ENCODE measurements at places on chromosomes 16 and 17.

GRCh38 chr16:88633684-88634140 lies 4.7 kb upstream of the IL17C start:
- no peak for DNase-seq

DNA sequence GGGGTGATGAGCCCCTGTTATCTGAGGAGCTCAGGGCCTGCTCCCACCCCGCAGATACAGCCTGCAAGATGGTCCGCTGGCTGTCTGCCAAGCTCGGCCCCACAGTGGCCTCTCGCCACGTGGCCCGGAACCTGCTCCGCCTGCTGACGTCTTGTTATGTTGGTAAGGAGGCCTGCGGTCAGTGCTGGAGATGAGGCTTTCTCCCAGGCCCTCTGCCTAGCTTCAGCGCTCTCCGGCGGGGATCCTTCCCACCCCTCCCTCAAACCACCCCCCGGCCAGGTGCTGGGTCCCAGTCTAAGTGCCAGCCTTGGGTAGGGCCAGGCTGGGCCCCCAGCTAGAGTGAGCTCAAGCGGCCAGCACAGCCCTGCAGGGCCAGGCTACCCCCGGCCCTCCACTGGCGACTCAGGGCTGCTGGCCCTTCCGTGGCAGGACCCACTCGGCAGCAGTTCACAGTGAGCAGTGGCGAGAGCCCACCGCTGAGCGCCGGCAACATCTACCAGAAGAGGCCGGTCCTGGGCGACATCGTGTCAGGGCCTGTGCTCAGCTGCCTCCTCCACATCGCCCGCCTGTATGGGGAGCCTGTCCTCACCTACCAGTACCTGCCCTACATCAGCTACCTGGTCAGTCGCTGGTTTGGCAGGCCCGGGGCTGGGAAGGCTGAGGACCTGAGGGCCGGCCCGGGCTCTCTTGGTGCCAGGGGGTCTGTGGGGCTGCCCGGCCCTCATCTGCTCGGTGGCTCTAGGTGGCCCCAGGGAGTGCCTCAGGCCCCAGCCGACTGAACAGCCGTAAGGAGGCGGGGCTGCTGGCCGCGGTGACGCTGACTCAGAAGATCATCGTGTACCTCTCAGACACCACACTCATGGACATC lies 6.1 kb downstream of the WDR81 start:
- DNase-seq: no peak

DNA sequence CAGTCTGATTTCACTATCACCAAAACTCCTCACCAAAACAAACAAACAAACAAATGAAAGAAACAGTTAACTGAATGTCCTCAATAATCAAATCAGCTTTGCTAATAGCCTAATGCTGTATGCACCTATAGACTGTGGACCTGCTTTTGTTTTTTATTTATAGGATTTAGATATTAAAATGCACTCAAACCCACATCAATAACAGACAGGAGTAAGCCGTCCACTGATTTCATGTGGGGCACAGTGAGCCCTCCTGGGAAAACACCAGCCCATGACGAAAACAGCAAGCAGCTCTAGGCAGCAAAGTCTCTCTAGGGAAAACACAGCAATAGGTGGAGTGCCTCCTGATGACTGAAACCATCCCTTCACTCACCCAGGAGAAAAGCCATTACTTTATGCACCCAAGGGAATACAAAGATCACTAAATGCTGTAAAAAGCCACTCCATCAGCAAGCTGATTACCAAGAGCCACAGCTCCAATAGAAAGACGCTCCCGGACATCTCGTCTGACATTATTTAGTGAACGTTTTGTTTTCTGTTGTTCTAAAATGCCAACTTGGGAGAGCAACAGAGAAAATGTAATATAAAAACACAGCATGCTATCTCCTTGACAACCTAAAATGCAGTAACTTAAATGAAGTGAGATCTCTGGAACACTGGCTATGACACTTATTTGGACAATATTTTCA lies 47.8 kb downstream of the ANKFY1 start:
- DNase-seq: no peak

GRCh38 chr16:66844342-66845079 lies at the start of gene CA7:
CA7 (plus strand) TSS chr16:66844414; CDS start chr16:66844488, 74 bp downstream.
- no peak for DNase-seq

DNA sequence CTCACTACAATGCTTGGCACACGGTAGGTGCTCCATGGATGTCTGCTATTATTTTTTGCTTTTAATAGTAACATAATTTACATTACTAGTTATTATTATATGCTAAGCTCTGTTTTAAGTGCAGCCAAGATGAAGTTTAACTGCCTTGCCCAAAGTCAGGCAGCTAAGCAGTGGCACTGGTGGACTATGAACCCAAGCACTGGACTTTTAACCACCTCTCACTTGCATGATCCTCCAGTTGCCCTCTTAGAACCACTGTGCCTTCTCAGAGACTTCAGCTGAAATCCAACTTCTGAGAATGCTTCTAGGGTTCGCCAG lies 1.5 kb upstream of the ZNF207 start:
- no peak for DNase-seq

DNA sequence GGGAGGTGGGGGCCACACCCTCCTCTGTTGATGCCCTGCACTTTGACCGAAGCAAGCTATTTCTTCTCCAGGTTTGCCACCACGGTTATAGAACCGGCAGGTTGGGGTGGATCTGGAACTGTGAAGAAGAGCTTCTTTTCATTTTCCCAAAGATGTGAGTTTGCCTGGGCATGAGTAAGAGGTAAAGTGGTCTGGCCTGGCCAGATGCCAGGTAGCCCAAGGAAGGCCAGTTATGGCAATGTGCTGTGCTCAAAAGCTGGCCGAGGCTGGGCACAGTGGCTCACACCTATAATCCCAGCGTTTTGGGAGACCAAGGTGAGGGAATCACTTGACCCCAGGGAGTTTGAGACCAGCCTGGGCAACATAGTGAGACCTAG lies 18.7 kb downstream of the ATP6V0D1 start:
- no peak for DNase-seq

DNA sequence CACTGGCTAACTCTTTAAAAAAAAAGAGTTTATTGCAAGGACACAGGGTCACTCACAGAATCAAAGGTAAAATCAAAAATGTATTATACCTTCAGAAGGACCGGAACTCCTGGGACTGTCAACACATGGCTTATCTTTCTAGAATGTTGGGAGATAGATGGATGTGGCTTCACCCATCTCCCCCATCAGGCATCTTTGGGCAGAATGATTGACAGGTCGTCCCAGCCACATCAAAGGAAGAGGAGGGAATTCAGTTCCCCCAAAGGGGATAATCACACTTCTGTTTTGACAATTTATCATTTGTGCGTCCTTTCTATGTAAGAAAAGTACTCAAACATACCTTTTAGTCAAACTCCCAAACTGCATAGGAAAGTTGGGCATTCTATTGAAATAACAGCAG lies 228.6 kb upstream of the CDH5 start:
- DNase-seq: no peak

GRCh38 chr17:78529871-78530670 lies 47.1 kb downstream of the DNAH17 start:
- DNase-seq: no peak

- DNase-seq: no peak
Observed at GRCh38 chr17:61458000-61458399, 5.8 kb downstream of the TBX4 start.

DNA sequence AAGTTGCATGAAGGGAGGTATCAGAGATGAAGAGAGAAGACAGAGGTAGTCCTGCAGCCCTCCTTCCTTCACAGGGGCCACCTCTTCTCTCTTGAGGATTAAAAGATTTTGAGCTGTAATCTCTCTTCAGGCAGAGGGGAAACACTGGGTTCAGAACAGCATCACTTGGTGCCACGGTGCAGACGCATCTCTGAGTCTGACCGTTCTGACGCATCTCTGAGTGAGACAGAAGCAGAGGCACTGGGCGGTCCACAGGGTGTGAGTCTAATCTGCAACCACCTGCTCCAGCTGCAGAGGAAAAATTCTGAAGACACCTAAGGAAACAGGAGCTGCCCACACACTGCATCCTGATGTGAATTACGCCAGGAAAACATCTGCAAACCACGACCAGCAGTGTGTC lies 5.3 kb upstream of the KRT37 start:
- DNase-seq: no peak

- no peak for DNase-seq
Observed at GRCh38 chr16:4859900-4860255, 12.6 kb downstream of the UBN1 start.

DNA sequence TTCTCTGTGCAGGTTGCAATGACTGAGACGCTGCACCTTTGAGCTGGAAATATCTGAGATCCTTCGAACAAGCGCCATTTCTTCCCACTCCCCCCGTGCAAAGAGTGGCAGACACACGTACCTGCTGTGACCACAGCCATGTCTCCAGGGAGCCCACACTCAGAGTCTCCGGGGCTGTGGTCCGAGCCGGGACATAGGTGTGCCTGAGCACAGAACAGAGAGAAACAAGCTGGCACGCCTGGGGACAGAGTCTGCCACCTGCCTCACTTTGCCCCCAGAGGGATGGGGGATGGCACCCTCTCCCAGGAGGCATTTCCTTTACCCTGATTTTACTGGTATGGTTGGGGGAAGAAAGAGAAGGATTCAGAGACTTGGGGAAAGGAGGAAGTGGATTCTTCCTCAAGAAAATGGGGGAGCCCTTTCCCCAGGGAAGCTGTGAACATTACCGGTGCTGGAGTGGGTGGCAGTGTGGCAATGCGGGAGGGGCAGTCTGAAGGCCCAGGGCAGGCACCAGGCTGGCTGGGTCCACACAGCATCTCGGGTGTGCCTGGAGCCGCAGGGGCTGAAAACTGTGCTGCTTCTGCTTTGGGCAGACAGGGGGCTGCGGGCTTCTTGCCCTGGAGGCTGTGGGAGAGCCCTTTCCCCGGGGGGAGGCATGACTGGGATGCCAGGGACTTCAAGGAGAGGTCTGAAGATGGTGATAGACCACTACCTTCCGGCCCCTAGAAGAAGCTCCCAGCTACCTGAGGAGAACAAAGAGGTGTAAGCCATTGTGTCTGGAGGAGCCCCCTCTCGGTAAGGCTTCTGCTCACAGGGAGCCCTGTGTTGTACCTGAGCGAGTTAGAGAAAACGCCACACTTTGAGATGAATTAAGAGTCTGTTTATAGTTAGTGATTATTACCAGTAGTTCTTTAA lies 6.6 kb upstream of the PIK3R6 start:
- no peak for DNase-seq

DNA sequence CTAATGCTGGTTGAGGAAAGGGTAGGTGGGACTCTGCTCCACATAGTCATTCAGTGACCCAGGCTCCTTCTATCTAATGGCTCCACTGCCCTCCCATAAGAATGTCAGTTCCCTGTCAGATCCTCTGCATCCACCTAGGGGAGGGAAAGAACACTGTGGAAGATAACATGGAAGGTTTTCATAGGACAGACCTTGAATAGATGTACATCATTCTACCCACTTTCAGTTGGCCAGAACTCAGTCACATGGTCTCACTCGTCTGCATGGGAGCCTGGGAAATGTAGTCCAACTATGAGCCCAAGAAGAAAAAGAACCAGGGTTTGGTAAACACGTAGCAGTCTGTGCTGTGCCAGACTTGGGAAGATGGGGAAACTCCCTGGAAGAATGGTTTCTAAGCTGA lies 27.1 kb upstream of the SCNN1B start:
- DNase-seq: no peak

DNA sequence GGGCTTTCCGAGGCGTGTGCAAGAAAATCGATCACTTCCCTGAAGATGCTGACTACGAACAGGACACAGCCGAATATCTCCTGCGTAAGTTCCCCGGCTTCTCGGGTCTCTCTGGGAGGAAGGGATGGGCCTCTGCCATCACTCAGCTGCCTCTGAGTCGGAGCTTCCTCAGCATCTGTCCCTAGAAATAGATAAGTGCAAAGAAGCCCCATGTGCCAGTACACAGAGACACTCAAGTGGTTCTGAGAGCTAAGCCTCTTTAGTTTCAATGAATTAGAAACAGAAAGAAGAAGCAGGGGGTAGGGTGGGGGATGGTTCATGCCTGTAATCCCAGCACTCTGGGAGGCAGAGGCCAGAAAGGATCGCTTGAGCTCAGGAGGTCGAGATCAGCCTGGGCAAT lies 90.6 kb downstream of the CACNG3 start:
- no peak for DNase-seq

- DNase-seq: no peak
Observed at GRCh38 chr17:351875-352420, 659 bp downstream of the RPH3AL start.

DNA sequence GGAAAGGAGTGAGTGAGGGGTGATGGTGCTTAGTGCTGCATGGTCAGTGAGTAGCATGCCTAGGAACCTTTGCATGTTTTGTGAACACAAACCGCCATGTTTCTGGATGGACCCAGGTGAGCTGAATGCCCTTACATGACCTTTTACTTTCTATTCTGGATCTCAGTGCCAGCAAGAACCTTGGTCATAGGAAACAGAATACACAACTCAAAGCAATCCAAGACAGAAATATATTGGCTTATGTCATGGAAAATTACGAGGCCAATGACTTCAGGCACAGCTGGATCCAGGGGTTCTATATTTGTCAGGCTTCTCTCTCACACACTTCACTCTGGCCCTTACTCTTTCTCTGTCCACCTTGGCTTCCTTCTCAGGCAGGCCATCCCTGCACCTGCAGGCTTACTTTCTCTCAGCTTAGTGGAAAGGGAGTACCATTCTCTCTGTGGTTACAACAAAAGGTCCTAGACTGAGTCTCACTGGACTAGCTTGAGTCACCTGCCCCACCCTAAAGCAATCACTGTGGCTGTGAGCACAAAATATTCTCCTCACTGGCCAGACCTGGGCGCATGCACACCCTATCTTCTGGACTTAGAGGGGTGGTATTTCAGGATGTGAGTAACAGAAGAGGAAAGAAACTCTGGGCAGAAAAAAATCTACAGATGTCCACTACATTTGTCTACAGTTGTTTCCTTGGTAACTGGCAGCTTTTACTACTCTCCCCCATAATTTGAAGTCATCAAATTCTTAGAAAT lies 20.4 kb upstream of the CPNE2 start:
- DNase-seq: no peak

DNA sequence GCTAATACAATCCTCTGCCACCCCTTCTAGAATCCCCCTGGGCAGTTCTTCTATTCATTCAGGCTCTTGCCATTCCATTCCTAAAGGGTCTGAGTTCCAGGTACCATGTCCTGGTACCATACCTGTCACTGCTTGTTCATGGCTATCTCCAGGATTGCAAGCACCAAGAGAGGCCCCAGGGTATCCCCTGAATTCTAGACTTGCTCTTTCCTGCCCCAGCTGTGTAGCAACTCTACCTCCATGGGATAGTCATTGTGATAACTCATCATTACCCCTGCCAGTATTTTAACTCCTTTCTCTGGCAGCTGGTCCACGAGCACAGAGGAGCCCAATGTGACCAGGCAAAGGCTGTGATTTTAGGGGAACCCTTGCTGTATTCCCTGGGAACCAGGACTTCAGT lies 143.7 kb upstream of the CDH5 start:
- DNase-seq: no peak

- no peak for DNase-seq
Observed at GRCh38 chr16:9780831-9781230, 401.4 kb downstream of the GRIN2A start.

- no peak for DNase-seq
Observed at GRCh38 chr17:21201874-21202273, 12.1 kb downstream of the TMEM11 start.

DNA sequence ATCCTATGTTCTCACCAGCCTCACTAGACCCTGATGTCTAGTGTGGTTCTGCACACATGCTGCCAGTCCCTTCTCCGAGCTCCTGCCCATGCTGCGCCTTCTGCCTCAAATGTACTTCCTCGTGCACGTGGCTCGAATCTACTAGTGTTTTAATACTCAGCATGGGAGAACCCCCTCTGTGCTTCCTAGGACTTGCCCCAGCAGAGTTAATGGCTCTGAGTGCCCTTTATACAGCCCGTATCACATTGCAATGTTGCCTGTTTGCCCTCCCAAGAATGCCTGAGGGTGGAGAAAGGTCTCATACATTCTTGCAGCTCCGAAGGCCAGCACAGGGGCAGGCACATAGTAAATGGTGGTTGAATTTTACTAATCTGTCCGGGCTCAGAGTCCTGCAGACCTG lies 190.8 kb upstream of the NLRP1 start:
- no peak for DNase-seq

Measured in stimulated activated CD4-positive, alpha-beta T cell treated with anti-CD3 and anti-CD28 coated beads, Interleukin-1b, Interleukin-23, amount 100 ng/mL, for 4 hours (primary cell).